WTC11 (cell line): ENCODE measurements at places on chromosomes 11 and 22. TPM values are rescaled to one million over a fixed set of nuclear protein-coding genes. Genes with fewer than 3 reads are reported as not detected.

DNA sequence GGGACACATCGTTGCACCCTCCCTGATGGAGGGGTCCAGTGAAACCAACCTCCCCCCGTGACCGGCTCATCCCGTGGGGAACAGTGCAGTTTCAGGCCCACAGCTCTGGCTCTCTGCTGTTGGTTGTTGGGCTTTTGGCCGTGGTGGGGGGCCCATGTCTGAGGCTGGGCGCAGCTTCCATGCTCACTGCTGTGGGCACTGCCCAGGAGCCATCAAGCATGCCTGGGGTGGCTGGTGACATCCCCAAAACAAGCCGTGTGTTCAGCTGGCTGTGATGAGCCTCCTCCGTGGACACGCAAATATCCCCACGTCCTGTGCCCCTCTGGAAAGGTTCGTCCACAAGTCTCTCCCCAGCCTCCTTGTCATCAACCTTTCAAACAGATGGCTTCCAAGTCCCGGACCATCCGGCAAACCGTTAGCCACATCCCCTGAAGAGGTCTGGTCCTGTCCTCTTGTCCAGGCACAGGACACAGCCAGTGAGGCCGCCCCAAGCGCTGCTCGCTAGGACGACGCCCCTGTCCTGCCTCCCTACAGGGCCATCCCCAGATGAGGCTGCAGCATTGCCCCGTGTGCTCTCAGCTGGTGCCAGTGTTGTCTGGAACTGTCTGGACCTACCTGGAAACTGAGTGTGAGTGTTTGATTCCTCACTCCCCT is 29.4 kb upstream of the BRSK2 start:
- H3K27me3 ChIP-seq, result peaks cover 31% of the 10 kb centered on the region
- H3K27ac ChIP-seq, result no peak overlapping the region
- no peak overlapping the region for H3K4me3 ChIP-seq
- H3K36me3 ChIP-seq, result peaks cover 22% of the 10 kb centered on the region

DNA sequence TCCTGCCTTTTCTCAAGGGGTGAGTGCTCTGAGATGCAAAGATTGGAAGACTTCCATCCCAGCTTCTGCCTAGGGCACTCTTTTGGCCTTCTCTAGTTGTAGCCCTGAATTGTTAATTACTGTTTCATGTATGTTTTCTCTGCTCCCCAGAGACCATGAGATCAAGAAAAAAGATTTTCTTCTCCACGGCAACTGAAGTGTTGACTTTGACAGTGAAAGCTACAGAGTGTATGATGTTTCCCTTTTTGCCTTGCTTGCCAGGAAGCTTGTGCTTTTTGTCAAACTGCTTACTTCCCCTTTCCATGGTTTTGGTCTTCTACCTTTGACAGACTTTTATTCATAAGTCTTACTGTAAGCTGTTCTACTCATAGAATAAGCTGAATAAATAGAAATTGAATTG is 23.3 kb upstream of the EIF3D start:
- no peaks in the 10 kb centered on the region for H3K36me3 ChIP-seq
- no peaks in the 10 kb centered on the region for H3K27me3 ChIP-seq
- DNase-seq, result no peak
- H3K4me1 ChIP-seq, result peaks cover 16% of the 10 kb centered on the region
- H3K27ac ChIP-seq, result no peak overlapping the region

GRCh38 chr11:112085822-112086421 is 634 bp downstream of the TIMM8B start:
- H3K27me3 ChIP-seq, result peaks cover 4% of the 10 kb centered on the region
- H3K4me1 ChIP-seq, result peaks cover 22% of the 10 kb centered on the region
- peak overlapping the region; percentile 98 for H3K4me3 ChIP-seq
- peaks cover 85% of the 10 kb centered on the region for H3K36me3 ChIP-seq
- no peak for DNase-seq

DNA sequence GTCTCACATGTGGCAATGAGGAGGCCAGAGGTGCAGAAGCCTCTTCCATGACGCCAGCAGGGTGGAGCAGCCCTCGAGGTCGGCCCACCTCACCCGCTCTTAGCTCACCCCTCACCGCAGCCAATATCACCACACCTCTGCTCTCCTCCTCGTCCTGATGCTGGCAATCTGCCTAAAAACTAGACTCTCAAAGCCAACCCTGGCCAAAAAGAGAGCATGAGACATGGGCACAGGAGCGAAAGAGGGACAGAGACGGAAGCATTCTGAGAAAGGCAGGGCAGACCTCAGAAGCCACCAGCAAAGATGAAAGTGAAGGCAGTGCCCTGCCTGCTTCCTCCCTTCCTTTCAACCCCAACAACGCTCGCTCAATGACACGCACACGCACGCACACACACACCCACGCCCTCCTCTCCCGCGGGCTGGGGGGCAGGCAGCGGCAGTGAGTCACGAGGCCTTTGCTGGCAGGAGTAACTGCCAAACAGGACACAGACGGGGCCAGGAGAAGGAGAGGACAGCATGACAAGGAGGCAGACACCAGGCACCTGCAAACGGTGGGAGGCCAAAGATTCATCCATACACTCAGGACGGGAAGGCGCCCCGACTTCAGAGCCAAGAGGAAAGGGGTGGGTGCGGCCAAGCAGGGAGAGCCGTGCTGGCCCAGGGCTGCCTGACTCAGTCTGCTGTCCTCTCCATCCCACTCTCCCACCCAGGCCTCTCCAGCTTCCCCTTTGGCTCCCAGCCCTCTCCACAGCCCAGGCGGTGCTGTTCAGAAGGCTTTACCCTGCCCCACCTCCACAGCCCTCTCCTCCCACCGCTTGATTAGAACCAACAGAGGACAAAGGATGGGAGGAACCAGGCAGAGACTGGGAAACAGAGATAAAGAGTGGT is 11.4 kb downstream of the IGSF9B start:
- no peak for DNase-seq
- H3K27ac ChIP-seq, result no peak overlapping the region; the same call in 1 of the 2 replicates
- H3K36me3 ChIP-seq, result peaks cover 38% of the 10 kb centered on the region
- peaks cover 41% of the 10 kb centered on the region for H3K4me1 ChIP-seq

DNA sequence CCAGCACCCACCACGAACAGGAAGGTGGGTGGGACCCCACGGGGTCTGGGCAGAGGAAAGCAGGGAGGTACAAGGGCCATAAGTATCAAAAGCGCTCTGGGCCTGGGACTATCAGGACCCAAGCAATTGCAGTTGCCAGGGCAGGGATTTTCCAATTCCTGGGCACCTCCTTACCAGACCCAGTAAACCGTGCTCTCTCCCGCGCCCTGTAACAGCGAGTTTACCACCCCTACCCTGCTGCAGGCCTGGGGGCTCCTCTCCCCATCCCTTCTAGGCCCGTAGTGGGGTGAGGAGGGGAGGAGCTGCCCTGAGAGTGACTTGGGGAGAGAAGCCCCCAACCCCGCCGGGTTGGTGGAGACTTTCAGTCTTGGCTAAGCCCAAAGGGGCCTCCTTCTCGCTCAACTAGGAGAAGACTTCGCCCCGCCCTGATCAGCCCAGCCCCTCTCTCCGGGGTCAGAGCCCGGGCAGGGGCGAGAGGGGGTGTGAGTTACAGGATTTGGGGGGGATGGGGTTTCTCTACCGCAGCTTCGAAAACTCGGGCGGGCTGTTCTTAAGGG is 5.4 kb downstream of the PAX6 start:
- H3K36me3 ChIP-seq, result no peaks in the 10 kb centered on the region
- peak overlapping the region; percentile 44 for H3K4me3 ChIP-seq
- peaks cover 73% of the 10 kb centered on the region for H3K4me1 ChIP-seq
- H3K27ac ChIP-seq, result no peak overlapping the region
- peak; percentile 70 for DNase-seq

GRCh38 chr11:128627666-128628324 is 40.4 kb upstream of the ETS1 start:
- H3K4me3 ChIP-seq, result no peak overlapping the region
- no peak for DNase-seq
- no peaks in the 10 kb centered on the region for H3K36me3 ChIP-seq
- H3K27me3 ChIP-seq, result peaks cover 5% of the 10 kb centered on the region; the same call in 1 of the 2 replicates
- H3K4me1 ChIP-seq, result peaks cover 46% of the 10 kb centered on the region

- H3K36me3 ChIP-seq, result no peaks in the 10 kb centered on the region
- H3K4me3 ChIP-seq, result no peak overlapping the region
Observed at GRCh38 chr11:32658639-32659406, 75.2 kb downstream of the EIF3M start.

DNA sequence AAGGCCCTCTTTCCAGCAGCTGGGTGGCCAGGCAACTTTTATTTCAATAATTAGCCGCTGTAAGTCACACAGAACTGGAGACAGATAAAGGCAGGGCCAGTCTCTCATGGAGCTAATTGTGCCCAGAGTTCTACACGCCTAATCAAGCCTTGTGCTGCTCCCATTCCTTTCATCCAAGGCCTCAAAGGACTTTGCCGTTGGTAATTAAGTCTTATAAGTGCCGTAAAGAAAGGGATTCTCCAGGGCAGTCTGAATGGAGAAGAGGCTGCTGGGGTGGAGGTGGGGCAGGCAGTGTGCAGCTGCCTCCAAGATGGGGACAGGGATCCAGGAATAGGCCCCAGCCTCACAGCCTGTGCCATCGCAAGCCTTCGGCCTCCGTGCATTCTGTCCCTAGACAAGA is 357.9 kb downstream of the TENM4 start:
- H3K4me1 ChIP-seq, result peaks cover 17% of the 10 kb centered on the region
- no peak overlapping the region for H3K27ac ChIP-seq
- H3K36me3 ChIP-seq, result no peaks in the 10 kb centered on the region
- H3K4me3 ChIP-seq, result no peak overlapping the region

DNA sequence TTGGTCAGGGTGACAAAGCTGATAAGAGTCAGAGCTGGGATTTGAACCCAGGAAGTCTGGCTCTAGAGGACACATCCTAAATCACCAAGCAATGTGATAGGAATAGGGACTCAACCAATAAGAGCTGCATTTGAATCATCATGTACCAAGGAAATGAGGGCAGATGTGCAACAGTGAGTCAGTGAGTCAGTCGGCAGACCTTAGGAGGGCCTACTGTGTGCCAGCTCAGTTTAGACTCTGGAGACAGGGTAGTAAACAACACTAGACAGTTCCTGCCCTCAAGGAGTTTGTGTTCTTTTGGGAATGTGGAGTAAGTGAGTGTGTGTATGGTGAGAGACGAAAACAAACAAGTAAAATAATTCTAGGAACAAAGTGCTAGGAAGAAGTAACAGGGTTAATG is 11.2 kb downstream of the IL10RA start:
- no peak overlapping the region for H3K27ac ChIP-seq
- no peak for DNase-seq
- no peaks in the 10 kb centered on the region for H3K27me3 ChIP-seq
- no peak overlapping the region for H3K4me3 ChIP-seq
- no peaks in the 10 kb centered on the region for H3K36me3 ChIP-seq
- H3K4me1 ChIP-seq, result peaks cover 8% of the 10 kb centered on the region

GRCh38 chr11:11279956-11280689 is 72.9 kb downstream of the CSNK2A3 start:
- H3K27me3 ChIP-seq, result no peaks in the 10 kb centered on the region
- H3K4me1 ChIP-seq, result no peaks in the 10 kb centered on the region; the same call in 1 of the 2 replicates

DNA sequence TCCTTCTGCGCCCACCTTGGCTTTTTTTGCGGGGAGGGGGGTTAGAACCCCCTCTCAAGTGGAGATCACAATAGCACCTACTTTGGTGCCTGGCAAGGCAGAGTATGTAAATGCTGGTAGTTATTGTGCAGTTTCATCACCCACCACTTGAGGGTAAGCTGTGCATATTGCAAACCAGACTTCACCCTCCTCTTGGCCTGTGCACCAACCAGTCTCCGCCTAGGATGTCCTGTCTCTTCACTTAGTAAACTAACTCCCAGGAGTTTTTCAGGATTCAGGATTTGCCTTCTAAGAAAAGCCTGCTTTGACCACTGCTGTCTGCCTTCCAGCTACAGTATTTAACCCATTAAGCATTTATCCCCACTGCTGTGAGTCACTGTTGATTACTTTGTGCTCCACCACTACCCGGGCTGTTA is 2.0 kb upstream of the UBXN1 start:
- H3K27ac ChIP-seq, result no peak overlapping the region
- H3K27me3 ChIP-seq, result no peaks in the 10 kb centered on the region
- H3K4me1 ChIP-seq, result peaks cover 20% of the 10 kb centered on the region
- no peak overlapping the region for H3K4me3 ChIP-seq
- no peak for DNase-seq

- peak overlapping the region; percentile 59 for H3K4me3 ChIP-seq
- H3K4me1 ChIP-seq, result peaks cover 56% of the 10 kb centered on the region
Observed at GRCh38 chr11:114441921-114442320, 2.7 kb downstream of the REXO2 start.

DNA sequence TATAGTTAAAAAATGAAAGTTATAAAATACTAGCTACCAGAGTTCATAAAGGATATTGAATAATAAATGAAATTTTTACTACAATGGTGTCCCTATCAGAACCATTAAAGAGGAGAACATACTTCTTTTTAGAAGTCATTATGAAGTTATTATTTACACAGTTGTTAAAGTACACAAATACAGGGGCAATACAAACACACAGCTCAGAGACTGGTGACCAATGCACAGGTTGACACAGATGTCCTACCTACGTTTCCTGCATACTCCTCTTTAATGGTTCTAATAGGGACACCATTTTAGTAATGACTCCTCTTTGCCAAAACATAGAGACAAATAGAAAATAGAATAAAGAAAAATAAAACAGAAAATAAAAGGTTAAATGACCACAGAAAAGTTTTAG is 10.1 kb downstream of the NLRP10 start:
- no peaks in the 10 kb centered on the region for H3K4me1 ChIP-seq
- H3K27me3 ChIP-seq, result no peaks in the 10 kb centered on the region
- no peak for DNase-seq
- no peak overlapping the region for H3K27ac ChIP-seq
- H3K4me3 ChIP-seq, result no peak overlapping the region

The MS4A6E gene
- not detected in 3 replicates for total RNA-seq

The MAPK8IP2 gene
- total RNA-seq, result 1.8 to 4.9 TPM (median 1.9 TPM) in 3 replicates

The IL18BP gene
- 14.1 to 17.3 TPM (median 15.0 TPM) in 3 replicates for total RNA-seq

The ADORA2A gene
- total RNA-seq, result 7.0 to 8.1 TPM (median 7.6 TPM) in 3 replicates

The JRKL gene
- total RNA-seq, result 5.0 to 6.1 TPM (median 5.7 TPM) in 3 replicates

The GLYAT gene
- total RNA-seq, result 0.32 TPM in 1 of 3 replicates, not detected in the others

The TRIM21 gene
- total RNA-seq, result 14.8 to 20.5 TPM (median 17.1 TPM) in 3 replicates
